ENCODE measurements at places on chromosomes 4 and X.

DNA sequence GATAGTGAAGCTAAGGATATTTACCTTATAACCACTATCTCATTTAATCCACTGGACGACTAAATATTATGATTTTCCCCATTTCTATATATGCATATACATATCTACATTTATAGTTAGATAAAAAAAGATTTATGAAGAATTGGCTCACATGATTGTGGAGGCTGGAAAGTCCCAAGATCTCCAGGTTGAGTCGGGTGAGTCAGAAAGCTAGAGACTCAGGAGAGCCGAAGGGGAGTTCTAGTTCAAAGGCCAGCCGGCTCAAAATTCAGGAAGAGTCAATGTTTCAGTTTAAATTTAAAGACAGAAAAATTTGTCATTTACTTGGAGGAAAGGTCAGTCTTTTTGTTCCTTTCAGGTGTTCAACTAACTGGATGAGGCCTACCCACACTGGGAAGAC, 158.2 kb upstream of the CPEB2 start:
- DNase-seq = no peak

GRCh38 chr4:129353490-129353889, 257.5 kb downstream of the C4orf33 start:
- no peak for DNase-seq

DNA sequence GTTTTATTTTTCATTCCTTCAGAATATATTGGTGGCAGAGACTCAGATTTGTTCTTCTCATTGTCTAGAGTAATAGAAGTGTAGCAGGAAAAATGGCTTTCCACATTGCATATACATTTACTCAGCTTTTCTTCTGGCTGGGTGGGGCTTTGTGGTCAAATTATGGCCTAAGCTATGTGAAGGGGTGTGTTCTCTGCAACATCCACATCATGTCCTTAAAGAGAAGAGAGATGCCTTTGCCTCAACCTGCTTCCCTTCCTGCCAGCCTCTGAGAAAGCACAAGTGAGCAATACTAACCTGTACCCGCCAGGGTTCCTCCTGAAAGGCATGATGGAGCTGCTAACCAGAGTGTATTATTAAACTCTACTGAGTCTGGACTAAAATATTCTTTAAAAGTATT, 695.6 kb upstream of the FAM241A start:
- no peak for DNase-seq

DNA sequence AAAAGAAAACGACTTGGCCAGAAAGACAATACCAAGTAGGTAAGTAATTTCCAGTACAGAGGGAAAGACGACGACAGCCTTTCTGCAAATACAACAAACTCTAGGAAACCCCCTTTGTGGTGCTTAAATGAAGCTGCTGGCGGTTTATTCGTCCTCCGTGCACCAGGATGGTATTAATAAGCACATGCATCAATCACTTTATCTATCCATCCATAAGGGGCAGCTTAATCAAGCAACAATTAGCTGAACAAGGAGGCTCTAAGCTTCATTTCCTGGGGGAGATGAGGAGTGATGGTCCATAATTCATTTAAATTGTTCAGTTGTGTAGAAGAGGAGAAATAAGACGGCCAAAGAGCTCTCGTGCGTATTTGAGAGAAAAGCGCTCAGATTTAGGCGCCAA, 26.2 kb downstream of the IRF2 start:
- no peak for DNase-seq

GRCh38 chr4:40307627-40308497, 27.3 kb upstream of the CHRNA9 start:
- peak; percentile 81 for DNase-seq

DNA sequence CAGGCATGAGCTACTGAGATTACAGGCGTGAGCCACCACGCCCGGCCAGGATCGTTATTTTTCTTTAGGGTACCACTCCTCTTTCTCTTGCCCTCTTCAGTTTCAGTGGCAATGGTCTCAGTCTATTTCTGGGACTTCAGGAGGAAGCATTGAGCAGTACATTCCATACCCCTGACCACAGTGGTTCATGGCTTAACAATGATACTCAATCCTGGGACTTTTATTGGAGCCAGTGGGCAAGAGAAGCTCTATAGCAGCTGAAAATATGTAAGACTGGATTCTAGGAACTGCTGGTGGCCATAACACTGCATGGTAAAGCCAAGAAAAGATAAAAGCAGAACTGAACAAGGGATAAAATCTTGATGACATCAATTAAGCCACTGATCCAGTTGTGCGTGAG, 5.8 kb upstream of the CCNA2 start:
- DNase-seq = no peak

DNA sequence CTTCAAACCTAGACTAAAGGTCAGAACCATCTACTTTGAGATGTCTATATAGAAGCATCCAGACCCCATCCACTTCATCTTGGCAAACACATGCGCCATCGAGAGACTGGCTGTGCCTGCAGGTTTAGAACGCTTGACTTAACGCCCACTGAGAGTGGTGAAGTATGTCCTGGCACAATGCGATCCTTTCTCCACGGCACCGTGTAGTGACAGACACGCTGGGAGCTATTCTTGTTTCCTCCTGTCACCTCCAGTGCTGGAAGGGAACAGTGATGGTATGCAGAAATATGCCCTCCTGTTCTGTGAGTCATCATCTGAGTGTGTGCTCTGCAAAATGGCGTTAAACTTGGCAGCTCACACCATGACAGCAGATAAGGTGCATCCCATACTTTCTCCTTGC, 330.2 kb downstream of the NLGN4X start:
- DNase-seq = no peak

- no peak for DNase-seq
Observed at GRCh38 chr4:175731506-175731905, 80.6 kb downstream of the GPM6A start.

GRCh38 chr4:40800064-40800463, 50.3 kb downstream of the NSUN7 start:
- no peak for DNase-seq

DNA sequence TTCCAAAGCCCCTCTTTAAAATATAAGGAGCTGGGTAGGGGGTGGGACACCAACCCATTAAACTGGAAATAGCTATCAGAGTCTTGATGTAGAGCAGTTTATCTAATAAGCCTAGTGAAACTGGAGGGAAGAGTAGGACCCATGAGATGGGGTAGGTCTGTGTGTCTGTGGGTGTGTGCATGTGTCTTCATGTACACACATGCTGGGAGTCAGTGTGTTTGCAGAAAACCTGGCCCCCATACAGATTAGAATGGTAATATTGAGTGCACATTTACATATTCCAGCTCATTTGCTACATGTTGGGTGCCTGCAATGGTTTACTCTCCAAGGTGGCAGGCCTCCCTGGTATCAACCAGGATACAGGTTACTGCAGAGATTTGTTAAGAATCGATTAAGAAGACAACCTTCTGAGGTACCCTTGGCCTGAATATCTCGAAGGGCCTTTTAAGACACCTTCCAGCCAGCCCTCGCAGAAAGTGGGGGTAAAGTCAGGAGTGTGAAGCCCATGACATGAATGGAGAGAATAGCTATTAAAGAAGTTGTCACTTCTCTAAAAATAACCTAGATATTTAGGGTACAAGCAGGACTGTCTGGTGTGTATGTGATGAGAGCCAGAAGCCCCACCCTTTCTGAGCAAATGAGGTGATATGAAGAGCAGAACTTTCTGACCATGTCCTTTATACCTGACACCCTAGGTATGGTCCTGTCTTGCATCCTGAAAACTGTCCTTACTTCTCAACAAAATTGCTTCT, 75.7 kb upstream of the TEX13D start:
- DNase-seq = no peak

GRCh38 chr4:155624478-155624877, 42.2 kb upstream of the GUCY1A1 start:
- DNase-seq = no peak

- DNase-seq = no peak
Observed at GRCh38 chr4:183110244-183110643, 11.2 kb downstream of the WWC2 start.

DNA sequence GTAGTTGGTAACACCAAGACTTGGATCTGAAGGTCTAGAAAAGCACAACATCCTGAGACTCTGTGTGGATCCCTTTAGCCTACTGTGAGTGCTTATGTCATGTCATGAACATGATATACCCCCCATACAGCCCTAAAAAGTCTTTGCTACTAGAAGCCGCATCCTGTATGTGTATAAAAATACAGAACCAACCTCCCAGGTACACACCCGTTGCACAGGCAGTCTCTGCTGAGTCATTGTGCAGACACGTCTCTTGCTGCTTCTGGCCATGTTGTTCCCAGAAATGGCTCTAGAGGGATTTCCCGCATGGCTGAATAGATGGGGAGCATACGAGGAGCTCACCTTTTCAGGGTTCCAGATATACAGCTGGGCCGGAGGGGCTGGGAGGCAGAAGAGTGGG, 93.3 kb downstream of the MAMLD1 start:
- DNase-seq = no peak

- no peak for DNase-seq
Observed at GRCh38 chr4:150145090-150145945, 67.1 kb downstream of the DCLK2 start.

DNA sequence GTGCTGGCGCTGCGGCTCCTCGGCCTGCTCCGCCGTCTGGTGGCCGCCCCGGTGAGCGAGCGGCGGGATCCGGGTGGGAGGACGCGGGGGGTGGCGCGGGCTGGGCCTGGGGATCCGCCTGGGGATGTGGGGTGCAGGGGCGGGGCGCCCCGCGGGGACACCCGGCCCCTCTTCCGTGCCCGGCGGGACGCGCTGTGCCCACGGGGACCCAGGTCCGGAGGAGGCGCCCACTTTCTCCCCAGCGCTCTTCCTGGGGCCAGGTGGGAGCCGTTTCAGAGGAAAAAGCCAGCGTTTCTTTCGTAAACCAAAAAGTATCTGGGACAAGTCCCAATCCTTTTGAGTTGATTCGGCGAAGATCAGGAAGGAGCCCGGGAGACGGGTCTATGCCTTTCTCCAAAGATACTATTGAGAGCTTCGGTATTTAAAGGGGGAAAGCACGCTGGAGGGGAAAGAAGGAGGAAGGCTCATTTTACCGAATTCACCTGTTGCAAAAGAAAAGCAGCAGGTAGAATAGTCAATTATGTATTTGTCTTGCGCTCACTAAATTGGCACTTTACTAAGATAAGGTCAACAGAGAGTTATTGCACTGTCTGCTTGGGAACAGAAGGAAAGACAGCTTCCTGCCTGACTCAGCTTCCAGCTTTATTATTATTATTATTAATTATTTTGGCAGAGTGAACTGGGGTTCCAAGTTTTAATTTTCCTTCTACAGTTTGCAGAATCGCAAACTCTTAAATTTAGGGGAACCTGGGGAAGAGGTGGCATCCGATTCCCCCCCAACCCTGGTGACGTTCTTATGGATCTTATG, 81.5 kb upstream of the CD99 start:
- DNase-seq = no peak

- no peak for DNase-seq
Observed at GRCh38 chr4:136637071-136637777, 895.1 kb downstream of the PCDH18 start.

DNA sequence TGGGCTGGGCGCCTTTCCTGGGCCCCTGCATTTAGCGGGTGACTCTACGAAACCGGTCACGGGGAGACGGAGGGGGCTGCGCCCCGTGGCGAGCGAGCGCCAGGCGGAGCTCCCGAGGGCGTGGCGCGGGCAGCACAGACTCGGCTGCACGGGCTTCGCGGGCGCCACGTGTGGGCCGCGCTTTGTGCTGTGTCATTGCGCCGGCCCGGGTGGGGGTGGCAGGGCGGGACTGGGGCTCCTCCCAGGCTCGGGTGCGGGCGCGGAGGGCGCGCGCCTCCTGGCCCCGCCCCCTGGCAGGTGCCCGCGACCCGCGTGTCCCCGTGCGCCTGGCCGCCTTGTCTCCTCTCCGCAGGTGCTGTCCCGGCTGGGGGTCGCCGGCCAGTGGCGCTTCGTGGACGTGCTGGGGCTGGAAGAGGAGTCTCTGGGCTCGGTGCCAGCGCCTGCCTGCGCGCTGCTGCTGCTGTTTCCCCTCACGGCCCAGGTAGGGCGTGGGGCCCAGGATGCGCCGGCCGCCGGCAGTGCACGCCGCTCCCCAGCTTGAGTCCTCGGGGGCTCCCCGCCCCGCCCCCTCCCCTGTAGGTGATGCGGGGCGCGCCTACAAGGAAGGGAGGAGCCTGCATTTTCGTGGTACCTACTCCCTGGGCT, 651 bp downstream of the UCHL1 start:
- no peak for DNase-seq

- no peak for DNase-seq
Observed at GRCh38 chr4:19416146-19416545, 835.6 kb upstream of the SLIT2 start.

DNA sequence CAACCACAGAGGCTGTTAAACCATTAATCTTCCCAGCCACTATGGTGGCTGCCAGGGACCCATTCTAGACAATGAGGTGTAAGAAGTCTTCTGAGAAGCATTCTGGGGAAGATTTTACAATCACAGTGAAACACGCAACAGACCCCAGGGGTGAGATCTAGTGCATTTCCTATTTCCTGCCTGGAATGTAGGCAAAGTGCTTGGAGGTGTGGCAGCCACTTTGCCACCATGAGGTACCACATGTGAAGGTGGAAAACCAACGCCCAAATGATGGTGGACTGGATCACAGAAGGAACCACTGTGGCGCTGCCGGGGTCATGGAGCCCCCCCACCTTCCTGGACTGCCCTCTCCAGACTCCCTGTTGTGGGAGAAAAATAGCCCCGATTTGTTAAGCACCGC, 61.8 kb downstream of the WFS1 start:
- no peak for DNase-seq

DNA sequence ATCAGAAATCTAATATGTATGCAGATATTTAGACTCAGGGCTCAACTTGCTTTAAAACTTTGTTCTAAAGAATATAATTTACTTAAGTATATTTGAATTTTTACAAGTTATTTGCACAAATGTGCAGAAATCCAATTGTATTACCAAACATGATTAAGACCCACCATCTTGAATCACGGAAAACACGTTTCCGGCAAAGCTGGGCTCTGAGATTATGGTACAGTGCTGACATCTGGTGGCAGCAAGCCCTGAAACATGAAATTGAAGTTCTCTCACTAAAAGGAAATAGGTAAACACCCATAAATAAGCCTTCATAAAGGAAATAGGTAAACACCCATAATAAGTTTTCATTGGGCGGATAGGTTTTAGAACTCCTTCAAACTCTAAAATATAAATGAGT, 98.3 kb upstream of the MAOA start:
- peak; percentile 65 for DNase-seq

DNA sequence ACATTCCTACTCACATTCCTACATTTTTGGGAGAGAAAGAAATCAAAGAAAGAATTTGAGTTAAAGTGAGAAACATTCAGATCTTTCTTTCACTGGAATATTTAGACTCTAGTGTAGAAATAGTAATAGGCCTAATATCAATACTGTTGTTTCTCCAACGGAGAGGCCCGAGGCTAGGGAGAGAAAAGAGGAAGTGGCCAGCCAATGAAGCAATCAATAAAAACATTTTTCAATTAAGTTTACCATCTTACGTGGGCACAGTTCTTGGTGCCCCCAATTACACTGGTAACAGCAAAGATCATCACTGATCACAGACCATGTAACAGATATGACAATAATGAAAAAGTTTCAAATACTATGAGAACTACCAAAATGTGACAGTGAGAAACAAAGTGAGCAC, 281.4 kb downstream of the GPM6A start:
- no peak for DNase-seq

DNA sequence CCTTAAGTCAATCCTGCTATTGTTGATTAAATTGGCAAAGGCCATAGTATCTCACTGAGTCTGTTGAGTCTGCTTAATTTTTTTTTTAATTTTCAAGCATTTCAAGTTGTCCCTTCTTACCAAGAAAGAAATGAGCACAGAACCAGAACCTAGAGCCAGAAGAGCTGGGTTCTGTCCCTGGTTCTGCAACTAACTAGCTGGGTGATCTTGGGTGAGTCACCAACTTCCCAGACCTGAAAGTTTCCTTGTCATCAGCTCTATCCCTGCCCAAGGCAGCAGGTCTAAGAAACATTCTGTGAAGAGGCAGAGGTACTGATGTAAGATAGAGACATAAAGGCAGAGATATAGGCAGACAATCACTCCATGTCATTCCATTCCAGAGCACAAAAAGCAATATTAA, 17.3 kb downstream of the TEC start:
- DNase-seq = no peak

Measured in CD4-positive, alpha-beta T cell treated with Interleukin-17A for 1 hour (primary cell).